ACHN (cell line): ENCODE measurements at places on chromosomes 3 and 15.

- DNase-seq = no peak
Observed at GRCh38 chr15:66102563-66103292, 150.8 kb downstream of the MEGF11 start.

DNA sequence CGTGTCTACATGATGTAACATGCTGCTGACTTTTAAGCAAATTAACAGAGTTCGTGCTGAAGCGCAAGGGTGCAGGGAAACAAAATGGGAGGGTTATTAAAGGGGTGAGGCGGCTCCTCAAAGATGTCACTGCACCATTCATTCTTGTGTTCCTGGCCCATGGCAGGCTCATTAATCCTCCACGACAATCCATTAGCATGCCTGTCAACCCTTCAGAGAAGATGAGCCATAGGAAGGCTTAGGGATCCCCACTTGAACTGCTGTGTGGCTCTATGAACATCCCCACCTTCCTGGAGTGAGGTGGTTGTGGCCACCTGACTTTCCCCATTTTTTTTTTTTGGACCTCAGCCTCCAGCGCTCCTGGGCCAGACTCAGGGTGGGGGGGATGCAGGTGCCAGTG, 45.8 kb downstream of the IGF1R start:
- no peak for DNase-seq

GRCh38 chr3:79906106-79906505, 138.3 kb upstream of the ROBO1 start:
- no peak for DNase-seq

DNA sequence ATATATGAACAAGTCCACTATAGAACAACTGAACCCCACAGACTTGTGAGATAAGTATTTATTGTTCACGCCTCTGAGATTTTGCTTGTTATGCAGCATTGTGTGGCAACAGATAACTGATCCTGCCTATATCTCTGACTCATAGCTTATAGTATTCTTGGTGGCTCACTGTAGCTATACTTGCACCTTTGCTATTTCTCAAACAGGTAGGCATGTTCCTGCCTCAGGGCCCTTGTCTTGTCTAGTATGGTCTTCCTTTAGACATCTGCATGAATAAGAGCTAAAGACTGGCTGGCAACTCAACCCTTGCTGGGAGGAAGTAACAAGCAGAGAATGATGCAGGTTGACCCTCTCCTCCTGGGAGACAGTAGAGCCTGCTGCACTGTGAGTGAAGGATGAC, 256.1 kb downstream of the CHST2 start:
- DNase-seq = no peak

- DNase-seq = no peak
Observed at GRCh38 chr3:120057626-120058025, 36.6 kb downstream of the GSK3B start.

DNA sequence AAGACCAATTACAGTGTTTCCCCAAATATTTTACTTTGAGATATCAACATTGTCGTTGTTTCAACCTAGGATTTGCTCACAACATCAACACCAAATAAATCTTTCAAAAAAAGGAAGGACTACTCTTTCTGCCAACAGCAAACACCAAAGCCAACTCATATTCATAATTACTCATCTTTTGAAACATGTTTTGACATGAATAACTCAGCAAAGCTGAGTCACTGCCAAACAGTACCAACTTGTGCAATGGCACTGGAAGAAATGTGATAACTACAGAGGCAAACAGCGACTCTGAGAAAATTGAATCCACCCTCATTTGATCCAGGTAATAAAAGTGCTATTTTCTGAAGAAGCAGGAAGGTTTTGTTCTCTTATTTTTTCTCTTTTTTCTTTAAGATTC, 67.2 kb downstream of the PEX5L start:
- DNase-seq = peak; percentile 0

DNA sequence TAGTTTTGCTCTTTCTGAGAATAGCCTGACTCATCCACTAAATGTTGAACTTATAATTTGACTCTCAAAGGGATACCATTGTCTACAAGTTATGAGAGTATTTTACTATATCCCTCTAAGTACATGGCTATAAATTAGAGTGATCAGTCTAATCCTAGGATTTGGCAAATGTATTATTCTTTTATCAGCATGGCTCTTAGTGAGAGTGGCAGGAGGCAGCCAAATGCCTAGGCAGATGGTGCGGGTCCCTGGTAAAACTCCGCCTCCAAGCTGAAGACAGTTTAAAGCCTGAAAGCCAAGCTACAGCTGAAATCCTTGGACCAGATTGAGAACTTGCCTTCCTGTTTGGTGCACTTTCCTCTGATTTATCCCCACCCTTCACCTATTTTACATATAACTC, 631.8 kb downstream of the SQOR start:
- DNase-seq = no peak

DNA sequence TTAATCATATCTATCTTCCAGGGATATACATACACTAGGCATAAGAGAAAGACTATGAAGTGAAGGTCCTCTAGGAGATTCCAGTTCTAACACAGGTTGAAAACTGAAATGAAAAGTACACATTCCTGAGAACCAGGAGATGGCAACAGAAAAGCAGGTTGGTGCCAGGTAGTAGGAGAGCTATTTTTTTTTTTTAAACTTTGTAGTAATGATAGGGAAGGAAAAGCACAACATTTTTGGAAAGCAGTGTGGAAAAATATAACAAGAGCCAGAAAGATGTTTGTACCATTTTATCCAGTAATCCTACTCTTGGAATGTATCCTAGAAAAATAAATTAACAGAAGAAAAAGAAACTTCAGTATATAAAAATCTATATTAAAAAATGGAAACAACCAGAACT, 189.9 kb downstream of the DTWD1 start:
- DNase-seq = no peak

DNA sequence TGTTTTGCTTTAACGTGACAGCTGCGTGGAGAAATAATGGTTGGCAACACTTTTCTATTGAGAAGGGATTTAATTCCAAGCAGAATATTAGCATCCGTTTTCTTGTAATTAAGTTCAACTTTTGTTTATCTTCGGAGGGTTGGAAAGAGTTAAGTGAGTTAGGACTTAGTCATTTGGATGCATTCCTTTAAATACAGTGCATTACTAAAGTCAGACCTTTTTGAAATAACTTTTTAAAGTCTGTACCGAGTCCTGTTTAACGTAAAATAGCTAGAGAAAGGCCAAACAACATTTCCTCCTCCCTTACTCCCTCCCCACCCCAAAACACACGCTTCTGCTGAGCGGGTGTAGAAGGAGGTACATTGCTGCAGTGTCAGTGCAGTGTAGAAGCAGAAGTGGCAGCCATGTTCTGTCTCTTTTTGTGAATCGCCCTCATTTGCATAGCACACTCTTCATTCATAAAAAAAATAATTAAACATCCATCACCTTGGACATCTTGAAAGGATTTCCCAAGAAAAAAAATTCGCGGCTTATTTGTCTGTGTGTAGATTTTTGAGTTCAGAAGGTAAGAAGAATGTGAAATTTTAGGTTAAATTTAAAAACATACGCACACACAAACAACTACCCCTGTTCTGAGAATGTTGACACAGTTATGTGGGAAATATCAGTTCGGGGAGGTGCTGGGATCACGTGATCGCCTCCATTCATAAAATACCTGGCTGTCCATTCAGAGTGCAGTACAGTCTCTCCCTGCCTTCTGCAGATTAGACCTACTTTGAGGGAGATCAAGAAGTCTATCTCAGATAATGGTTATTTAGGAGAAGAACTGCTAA, 1.6 kb downstream of the SPRED1 start:
- DNase-seq = peak; percentile 56

DNA sequence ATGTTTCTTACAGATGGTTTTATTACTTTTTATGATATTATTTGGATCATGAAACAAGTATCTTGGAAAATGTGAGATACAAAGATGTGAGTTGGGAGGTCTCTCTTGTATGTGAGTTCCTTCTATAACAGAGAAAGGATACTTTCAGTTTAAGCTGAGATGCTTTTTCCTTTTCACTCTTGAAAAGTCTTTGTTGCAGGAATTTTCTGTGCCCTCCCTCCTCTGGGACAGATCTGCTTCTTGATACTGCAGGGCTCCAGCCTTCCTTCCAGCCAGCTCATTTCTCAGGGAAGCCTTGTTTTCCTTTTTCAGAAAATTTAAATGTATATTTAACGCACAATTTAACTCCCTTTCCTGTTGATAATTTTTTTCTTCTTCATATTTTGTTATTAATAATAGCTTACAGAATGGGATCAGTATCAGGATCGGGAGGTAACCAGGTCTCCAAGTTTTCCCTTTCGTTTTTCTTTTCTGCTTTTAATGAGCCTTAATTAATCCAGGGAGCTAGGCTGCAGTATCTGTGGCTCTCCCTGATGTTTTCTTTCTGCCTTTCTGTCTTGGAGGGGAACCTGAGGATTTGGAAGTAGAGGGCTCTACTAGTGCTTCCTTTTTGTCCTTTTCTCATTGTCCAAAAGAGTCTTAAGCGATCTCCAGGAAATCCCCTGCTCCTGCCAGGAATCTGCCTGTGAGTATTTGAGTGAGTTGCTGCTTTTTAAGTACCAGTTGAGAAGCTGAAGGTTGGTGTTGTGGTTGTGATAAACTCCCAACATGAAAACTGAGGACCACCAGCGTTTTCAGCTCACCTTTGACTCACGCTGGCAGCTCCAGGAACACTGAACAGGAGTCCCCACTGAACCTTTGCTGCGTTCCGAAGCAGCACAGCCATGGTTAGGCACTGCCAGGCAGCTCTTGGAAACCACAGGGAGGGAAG, 105.7 kb downstream of the IGF1R start:
- peak; percentile 49 for DNase-seq

DNA sequence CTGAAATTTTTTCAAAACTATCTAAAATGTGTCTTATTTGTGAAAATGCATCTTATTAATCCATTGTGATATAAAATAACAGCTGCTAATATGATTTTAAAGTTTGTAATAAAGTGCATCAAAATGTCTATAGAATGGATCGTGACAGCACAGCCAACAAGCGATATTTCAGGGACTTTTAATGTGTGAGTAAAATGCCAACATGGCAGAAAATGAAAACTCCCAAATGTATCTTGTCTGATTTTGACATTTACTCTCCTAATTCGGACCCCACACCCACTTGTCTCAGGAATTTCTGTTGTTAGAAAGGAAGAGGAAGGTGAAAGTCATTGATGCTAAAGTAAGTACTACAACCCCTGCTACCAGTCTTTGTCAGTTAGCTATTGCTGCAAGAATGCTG, 273.9 kb downstream of the SATB1 start:
- no peak for DNase-seq

DNA sequence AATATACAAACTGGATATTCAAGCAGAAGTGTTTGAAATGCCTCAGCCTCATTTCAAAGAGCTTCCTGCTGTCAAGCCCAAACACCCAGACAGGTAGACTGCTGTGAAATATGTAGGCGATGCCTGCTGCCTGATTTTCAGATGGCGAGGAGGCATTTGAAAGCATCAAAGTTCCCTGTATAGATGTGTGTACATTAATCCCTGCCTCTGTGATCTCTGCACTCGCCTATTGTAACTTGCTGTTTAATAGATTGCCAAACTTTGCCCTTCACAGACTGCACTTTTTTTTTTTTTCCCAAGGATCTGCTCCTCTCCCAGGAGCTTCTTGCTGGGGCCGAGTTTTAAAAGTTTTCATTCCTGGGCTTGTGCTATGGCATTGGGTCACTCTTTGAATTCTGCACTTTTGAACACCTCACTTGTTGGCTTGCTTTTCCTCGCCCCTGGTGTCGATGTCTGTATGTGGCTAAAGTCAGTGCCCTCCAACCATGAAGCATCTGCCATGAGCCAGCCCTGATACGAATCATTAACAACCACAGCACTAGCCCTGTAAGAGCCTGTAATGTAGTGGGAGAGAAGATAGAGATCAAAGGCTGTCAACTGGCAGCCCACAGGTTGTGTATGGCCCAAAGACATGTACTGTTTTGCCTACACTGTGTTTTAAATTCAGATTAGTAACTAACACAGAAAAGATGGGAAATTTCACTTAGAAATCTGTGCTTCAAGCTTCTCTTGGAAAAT, 287.6 kb upstream of the ICE2 start:
- DNase-seq = no peak

DNA sequence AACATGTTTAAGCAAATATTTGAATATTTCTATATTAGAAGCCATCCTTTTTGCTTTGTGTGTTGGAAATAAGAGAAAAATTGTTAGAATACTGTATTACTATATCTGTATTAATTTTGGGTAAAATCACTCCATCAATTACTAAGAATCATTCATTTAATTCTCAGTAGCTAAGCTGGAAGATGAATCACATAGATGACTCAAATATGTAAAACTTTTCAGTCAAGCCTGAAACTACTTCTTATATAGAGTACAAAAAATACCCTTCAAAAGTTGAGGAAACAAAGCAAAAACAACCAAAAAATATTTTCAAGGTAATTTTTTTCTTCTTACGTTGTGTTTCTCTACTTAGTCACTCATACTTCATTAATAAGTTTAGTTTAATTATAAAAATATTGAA, 205.7 kb upstream of the ROBO1 start:
- no peak for DNase-seq

DNA sequence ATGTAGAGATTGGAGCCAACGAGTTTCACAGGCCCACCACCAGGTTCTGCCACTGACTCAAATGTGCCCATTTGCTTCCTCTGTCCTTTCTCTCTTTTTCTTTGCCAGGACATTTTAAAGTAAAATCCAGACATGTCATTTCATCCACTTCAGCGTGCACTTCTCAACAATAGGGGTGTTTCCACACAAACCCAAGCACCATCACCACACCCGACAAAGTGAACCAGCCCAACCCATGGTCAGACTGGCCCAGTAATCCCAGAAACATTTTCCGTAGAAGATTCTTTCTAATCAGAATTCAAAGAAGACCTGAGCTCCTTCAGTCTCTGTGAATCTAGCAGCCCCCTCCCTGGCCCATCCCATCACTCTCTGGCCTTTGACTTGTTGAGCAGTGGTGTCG, 13.4 kb downstream of the CFAP100 start:
- DNase-seq = no peak

DNA sequence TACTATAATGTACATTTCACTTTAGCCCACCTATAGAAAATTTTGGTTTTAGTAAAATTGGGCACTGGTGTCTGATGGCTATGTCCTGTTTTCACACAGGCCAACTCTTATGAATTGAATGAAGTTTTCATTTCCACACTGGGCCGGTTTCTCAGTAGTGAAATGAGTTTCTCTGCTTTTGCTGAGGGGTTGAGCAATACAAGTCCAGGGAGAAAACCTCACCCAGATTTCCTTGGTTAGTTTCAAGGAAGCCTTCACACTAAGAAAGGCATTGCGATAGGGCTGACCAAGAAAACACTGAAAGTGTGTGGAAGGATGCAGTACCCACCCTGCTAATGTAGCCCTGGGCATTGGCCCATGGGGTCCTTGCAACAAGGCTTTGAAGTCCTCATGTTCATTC, 331.5 kb upstream of the CFAP20DC start:
- DNase-seq = no peak
